ENCODE measurements at places on chromosomes 3 and 15.
A peak's percentile ranks its signal among the peaks of the same experiment; 100 is the strongest.

DNA sequence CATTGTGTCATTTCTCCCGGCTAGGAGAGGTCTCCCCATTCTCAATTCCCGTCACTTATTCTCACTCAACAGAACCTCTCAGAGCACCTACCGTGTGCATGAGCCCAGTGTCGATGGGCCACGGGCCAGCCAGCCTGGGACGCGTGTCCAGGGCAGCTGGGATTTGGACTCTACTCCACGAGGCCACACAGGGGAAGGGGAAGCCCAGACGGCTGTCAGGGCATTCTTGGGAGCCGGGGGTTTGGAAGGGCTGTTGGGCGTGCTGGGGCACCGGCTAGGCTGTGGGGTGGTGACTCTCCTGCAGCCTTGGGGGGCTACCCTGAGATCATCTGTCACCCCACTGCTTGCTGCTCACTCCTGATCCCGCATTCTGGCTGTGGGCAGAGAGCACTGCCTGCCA lies 41.7 kb upstream of the PCSK6 start:
- DNase-seq = no peak

GRCh38 chr3:29267226-29267625 lies 13.6 kb upstream of the RBMS3 start:
- DNase-seq = no peak

GRCh38 chr15:29051422-29051821 lies 165.6 kb downstream of the APBA2 start:
- DNase-seq = no peak

DNA sequence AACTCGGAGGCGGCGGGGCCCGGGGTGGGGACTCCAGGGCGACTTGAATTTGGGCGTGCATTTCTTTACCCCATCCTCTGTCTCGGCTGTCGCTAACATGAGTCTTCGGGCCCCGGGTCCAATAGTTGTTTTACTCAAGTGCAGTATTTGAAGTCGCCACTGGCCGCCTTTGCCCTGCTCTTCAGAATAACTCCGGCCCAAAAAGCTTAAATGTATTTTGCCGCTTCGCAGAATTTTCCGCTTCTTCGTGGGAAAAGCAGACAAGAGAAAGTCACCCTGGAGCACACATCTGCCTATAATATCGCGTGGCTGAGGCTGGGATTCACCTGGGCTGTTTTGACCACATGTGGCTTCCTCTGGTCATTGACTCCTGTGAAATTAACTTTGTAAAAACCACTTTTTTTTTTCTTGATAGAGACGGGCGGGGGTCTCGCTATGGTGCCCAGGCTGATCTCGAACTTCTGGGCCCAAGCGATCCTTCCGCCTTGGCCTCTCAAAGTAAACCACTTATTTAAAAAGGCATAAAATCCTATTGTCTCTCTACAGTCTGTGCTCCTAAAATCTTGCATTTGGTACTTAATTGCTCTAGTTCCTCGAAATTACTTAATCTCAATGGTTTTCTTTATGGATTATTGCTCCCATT lies 676 bp downstream of the CNOT10 start:
- peak; percentile 27 for DNase-seq

DNA sequence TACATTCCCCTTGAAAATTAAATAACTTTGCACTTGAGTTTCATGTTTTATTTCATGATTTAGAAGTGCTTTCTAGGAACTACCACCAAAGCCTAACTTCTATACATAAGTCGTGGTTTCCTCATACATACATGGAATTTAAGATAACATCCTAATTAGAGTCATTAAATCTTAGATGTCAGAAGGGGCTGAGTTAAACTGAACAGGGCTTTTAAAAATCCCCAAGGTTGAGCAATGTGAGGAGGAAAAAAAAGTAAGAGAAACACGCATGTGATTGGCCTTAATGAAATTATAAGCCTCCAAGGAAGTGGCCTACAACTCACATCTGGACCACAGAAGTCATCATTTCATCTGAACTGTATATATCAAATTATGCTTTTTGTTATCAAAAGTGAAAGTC lies 303.1 kb upstream of the SEMA6D start:
- DNase-seq = no peak
